Activated naive CD4-positive, alpha-beta T cell treated with anti-CD3 and anti-CD28 coated beads, Interleukin-2, amount 50 U/mL, for 72 hours (primary cell): ENCODE measurements at places on chromosomes 12 and 14. TPM values are rescaled to one million over a fixed set of nuclear protein-coding genes. Genes with fewer than 3 reads are reported as not detected.

- DNase-seq: no peak
Measured at GRCh38 chr14:96166461-96167223, 38.0 kb upstream of the BDKRB2 start.

GRCh38 chr14:22071006-22071405 is 397.4 kb upstream of the OR4E1 start:
- DNase-seq: peak; percentile 15

Gene AMDHD1
- 0.99 TPM for total RNA-seq

Gene IL22
- 8.4 TPM for total RNA-seq

Gene MYF6
- not detected for total RNA-seq
